AG04450 (cell line): ENCODE measurements at places on chromosomes 1 and 21. TPM values are rescaled to one million over a fixed set of nuclear protein-coding genes. Genes with fewer than 3 reads are reported as not detected.

Gene CD1B
- not detected in 2 replicates for polyA plus RNA-seq

Gene SLC22A15
- polyA plus RNA-seq: not detected in 2 replicates

Gene MASP2
- not detected in 2 replicates for polyA plus RNA-seq

Gene OLFML3
- 90.3 and 105 TPM in 2 replicates for polyA plus RNA-seq

Gene PROK1
- polyA plus RNA-seq: not detected in 2 replicates

Gene HOOK1
- not detected in 2 replicates for polyA plus RNA-seq

DNA sequence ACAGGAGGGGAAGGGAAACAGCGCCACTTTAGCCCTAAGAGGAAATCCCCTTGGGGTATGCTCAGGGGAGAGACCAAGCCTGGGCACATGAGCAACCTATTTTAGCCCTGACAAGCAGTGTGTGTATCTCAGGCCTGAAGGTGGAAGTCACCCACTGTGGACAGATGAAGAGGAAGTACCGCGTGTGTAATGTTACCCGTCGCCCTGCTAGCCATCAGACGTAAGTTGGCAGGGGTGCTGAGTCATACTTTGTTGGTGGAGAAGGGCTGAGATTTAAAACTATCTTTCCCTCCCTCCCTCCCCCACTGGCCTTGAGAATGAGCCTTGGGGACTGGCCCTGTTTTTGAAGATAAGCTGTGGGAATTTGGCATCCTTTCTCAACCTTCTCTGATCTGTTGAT, 11.2 kb downstream of the AGO1 start:
- no peak for DNase-seq

DNA sequence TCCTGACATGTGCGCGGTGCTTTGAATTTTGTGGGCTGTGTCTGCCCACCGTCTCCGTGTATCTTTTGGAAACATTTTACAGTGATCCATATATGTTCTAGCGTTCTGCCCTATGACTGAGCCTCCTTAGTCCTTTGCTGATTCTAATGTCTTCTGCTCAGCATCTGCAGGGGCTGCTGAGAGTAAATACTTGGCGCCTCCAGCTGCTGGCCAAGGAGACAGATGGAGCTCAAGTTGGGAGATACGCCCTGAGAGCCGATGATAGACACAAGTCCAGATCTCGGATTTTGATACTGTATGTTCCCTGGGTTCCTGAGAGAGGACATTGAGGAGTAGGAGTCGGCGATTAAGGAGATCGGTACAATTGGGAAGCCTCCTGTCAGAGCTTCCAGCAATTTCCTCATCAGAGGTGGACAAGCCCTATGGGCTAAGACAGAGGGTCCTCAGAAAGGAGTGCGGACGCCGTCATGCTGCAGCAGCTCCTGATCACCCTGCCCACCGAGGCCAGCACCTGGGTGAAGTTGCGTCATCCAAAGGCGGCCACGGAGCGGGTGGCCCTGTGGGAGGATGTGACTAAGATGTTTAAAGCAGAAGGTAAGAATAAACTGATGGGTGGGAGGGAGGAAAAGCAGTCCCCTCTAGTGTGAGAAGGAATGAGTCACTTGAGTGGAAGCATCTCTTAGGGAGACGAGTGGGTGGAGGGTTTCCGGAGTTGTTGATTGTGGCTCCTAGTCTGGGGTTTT, 390 bp downstream of the ZFP69B start:
- DNase-seq: peak; percentile 45

DNA sequence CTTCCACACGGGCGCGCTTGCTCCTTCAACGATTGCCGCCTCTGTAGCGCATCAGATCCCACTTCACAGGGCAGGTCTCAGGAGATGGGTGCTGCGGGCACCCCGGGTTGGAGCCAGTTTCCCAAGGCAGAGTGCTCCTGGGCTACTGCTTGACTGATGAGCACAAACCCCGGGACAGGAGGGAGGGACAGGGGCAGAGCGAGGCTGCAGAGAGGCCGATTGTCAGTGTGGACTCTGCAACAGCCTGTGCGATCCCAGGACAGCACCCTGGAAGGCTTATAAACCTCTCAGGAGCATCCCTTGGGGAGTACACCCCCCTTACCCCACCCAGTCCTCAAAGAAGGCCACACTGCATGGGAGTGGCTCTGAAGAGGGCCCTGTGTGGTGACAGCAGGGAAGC, 28.0 kb upstream of the BACE2 start:
- DNase-seq: no peak

DNA sequence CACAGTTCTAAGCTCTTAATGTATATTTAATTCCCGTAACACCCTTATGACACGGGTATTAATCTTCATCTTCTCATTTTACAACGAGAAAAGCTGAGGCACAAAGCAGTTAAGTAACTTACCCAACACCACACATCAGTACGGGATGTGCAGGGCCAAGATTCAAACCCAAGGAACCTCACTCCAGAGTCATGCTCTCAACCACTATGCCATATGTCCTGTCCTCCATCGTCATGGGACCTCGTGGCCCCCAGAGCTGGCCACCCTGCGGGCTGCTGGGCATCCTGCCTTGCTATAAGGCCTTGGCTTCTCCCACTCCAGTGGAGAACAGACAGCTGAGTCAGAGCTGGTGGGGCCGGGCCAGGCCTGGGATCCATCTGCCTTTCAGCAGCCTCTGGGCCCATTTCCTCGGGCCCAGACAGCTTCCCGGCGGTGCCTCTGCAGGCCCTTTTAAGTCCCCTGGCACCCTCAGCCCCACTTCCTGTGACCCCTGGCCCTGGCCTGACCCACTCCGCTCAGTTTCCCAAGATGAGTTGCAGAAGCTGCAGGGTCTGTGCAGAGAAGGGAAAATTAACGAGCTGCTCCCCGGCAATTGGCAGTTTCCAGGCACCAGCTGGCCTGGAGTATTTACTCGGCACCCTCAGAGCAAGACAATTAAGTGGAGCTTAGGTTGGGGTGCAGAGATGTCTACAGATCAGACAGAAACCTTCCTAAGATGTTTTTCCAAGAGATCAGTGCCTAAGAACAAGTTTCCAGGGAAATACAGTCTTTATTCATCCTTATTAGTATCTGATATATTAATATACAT, 98.2 kb downstream of the EPHB2 start:
- DNase-seq: peak; percentile 37

- no peak for DNase-seq
These were observed 15.5 kb downstream of the DIPK1A start for GRCh38 chr1:92945748-92946270.

DNA sequence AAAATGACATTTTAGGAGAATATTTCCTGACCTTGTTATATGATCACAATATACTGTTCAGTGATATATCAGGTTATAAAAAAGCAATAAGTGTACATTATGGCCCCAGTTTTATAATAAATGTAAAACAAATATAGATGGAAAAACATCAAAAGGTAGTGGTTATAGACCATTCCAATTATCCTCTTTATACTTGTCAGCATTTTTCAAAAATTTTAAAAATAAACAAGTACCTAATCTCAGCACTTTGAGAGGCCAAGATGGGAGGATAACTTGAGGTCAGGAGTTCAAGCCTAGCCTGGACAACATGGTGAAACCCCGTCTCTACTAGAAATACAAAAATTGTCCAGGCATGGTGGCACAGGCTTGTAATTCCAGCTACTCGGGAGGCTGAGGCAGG, 69.6 kb upstream of the B3GALNT2 start:
- DNase-seq: no peak

DNA sequence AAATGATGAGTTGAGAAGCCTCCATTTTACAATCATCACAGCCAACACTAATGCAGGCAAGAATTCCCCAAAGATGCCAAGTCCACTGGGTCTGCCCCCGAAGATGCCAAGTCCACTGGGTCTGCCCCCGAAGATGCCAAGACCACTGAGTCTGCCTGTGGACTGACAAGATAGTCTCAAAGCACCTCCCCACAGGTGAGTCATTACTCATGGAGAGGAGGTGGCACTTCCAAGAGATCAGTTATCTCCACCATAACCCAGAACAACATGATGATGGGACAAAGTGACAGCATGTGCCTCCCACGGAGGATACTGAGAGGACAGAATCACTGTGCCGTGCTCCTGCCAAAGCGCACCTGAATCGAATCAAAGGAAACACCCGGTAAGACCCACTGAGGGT, 4.8 kb downstream of the PTTG1IP start:
- no peak for DNase-seq

- no peak for DNase-seq
These were observed 3.9 kb upstream of the CACHD1 start for GRCh38 chr1:64466033-64466432.

GRCh38 chr1:31689854-31690253, 14.0 kb downstream of the COL16A1 start:
- peak; percentile 85 for DNase-seq

GRCh38 chr1:147741065-147741464, 19.3 kb downstream of the GJA5 start:
- no peak for DNase-seq
